ENCODE measurements at places on chromosomes 7 and 10. TPM values are rescaled to one million over a fixed set of nuclear protein-coding genes. Genes with fewer than 3 reads are reported as not detected.

Gene PCLO
- 17.7 TPM for total RNA-seq

Gene EGFR
- 144 TPM for total RNA-seq

Gene APBB1IP
- 8.0 TPM for total RNA-seq

Gene TDRD1
- 0.23 TPM for total RNA-seq

Gene GRK5
- total RNA-seq: 16.7 TPM

- no peak for DNase-seq
These were observed 208.7 kb downstream of the PAXIP1 start for GRCh38 chr7:154794147-154794780.

- peak; percentile 54 for DNase-seq
These were observed 18.5 kb upstream of the FAM133B start for GRCh38 chr7:92608380-92609322.

DNA sequence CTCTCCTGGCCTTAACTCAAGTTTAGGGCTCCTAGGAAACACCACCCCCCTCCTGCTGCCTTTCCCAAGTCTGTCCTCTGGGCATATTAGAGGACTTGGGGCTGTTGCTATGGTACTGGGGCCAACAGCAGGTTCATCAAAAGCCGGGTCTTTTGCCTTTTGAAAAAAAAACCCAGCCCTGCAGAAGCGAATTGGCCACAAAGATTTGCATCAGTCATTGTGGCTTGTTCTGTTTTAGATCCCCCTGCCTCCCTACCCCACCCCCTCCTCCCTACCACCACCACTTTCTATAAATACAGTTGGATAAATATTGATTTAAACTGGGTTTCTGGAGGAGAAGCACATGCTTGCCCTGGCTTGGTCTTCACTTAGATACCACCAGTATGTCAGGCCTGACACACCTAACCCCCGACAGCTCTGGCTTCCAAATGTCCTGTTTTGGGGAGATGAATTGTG lies 7.0 kb downstream of the MXI1 start:
- DNase-seq: no peak

DNA sequence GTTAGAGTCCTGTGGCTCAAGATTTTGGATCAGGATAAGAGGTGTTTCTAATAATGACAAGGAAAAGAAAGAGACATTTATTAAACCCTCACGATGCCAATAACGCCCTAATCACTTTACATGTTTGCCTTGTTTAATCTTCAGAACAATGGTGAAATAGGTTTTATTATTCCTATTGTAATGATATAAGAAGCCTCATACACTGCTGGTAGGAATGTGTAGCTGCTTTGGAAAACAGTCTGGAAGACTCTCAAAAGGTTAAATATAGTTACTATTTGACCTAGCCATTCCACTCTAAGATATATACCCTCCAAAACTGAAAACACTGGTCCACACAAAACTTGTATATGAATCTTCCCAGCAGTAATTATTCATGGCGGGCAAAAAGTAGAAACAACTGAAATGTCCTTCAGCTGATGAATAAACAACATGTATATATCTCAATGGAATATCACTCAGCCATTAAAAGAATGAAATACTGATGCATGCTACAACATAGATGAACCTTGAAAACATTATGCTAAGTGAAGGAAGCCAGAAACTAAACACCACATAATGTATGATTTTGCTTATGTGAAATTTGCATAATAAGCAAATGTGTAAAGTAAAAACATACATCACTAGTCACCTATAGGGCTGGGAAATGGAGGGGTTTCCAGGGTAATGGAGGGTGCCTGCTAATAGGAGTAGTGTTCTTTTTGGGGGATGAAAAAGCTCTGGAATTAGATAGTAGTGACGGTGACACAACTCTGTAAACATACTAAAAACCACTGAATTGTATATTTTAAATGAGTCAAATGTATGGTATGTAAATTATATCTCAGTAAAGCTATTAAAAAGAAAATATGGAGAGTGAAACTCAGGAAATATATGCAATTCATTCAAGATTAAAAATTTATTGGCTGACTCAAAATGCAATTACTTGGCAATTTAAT lies 76.9 kb upstream of the ANK3 start:
- DNase-seq: no peak

DNA sequence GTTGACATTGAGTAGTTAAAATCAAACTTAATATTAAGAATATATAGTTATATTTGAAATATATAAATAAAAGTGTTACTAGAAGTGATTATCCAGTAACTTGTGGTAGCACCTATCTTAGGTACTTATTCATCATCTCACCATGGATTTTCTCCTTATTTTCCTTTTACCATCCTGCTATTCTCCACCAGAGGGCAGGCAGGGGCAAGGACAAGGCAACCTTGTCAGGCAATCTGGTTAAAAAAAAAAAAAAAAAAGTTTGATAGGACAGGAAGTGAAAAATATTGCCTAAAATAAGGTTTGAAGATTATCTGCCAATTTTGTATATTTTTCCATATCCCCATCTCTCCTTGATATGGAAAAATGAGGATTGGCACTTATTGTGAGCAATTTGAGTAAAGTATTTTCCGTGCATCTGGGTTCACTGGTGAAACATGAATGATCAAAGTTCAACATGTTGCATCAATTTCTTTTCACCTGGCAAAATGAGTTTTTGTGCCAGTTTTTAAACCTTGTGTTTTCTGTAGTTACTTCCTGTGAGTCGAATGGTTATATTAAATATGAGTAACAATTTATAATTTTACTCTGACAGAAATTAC lies 256.7 kb downstream of the AGMO start:
- no peak for DNase-seq

DNA sequence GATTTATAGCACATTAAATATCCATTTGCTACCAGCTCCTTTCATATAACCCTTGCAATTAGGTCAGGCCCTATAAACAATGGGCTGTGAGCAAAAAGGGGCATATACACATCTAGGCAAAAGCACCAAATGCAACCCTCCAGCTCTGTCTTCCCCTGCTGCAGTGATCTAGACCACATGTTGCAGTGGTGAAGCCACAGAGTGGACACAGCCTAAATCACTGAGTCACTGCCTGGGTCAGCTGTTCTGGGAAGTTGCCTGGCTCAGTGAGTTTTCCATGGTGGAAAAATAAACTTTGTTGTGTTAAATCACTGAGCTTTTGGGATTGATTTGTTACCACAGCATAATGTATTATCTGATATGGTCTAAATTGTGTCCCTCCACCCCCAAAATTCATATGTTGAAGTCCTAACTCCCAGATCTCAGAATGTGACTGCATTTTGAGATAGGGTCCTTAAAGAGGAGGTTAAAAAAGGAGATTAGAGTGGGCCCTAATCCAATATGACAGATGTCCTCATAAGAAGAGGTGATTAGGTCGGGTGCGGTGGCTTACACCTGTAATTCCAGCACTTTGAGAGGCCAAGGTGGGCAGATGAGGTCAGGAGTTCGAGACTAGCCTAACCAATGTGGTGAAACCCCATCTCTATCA lies 70.4 kb downstream of the ZFAND4 start:
- DNase-seq: no peak

- no peak for DNase-seq
These were observed 26.0 kb downstream of the KBTBD2 start for GRCh38 chr7:32865448-32866030.

GRCh38 chr10:43045631-43046287 lies 31.1 kb upstream of the RET start:
- no peak for DNase-seq

- DNase-seq: no peak
These were observed 940 bp downstream of the NSMCE4A start for GRCh38 chr10:121974019-121974534.
